NCI-H2081 (cell line): ENCODE measurements at places on chromosomes 11 and 22.
A peak's percentile ranks its signal among the peaks of the same experiment; 100 is the strongest.

DNA sequence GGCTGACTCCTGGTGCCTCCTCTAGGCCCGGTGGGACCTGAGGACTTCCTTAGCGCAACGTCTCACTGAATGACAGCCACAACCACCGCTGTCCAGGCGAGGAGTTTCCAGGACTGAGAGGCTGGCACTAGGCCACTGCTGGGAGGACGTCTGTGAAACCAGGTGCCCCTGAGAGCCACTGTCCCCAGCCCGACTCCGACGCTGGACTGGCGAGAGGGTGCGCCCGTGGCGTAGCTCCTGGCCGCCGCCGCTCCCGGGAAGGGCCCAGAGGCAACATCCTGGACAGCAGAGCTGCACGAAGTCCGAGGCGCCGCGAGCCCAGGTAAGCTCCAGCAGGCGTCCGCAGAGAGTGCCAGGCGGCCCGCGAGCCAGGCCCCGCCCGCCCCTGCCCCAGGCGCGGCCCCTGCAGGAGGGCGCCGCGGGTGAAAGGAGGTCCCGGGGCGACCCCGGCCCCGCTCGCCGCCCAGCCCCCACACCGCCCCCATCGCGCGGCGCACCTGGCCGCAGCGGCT is 525 bp downstream of the DGCR2 start:
- DNase-seq: no peak

- no peak for DNase-seq
Observed at GRCh38 chr11:59556917-59557348, 45.6 kb downstream of the OR4D9 start.

- DNase-seq: no peak
Observed at GRCh38 chr22:50179937-50180726, 5.6 kb upstream of the TRABD start.

DNA sequence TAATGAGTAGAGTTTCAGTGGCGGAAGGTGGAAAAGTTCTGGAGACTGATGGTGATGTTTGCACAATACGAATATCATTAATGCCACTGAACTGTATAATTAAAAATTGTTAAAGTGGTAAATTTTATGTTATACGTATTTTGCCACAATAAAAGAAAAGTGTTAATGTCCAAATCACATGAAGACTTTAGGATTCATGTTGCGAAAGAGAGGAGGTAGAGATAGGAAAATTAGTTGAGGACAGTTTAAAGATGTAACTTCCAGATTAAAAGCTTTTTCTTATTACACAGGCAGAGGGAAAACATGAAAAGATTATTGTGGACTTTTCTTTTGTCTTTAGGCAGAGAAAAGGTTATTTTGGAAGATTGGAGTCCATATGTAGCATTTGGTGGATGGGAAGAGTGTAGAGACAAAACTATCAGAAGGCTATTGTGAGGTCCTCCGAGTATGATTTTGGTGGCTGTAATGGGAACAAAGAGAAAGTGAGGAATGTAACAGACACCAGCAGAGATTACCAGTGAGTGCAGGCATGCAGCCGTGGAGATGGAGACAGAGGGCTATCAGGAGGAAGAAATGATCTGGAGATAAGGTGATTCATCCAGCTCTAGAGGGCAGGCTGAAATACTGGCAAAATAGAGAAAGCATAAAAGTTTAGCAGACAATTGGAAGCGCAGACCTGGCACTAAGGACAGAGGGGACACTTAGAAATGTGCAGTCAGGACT is 12.5 kb downstream of the VPS26B start:
- no peak for DNase-seq

GRCh38 chr22:23826510-23827350 is 12.1 kb downstream of the DERL3 start:
- DNase-seq: no peak

- no peak for DNase-seq
Observed at GRCh38 chr22:43471606-43472135, 59.9 kb downstream of the MPPED1 start.

DNA sequence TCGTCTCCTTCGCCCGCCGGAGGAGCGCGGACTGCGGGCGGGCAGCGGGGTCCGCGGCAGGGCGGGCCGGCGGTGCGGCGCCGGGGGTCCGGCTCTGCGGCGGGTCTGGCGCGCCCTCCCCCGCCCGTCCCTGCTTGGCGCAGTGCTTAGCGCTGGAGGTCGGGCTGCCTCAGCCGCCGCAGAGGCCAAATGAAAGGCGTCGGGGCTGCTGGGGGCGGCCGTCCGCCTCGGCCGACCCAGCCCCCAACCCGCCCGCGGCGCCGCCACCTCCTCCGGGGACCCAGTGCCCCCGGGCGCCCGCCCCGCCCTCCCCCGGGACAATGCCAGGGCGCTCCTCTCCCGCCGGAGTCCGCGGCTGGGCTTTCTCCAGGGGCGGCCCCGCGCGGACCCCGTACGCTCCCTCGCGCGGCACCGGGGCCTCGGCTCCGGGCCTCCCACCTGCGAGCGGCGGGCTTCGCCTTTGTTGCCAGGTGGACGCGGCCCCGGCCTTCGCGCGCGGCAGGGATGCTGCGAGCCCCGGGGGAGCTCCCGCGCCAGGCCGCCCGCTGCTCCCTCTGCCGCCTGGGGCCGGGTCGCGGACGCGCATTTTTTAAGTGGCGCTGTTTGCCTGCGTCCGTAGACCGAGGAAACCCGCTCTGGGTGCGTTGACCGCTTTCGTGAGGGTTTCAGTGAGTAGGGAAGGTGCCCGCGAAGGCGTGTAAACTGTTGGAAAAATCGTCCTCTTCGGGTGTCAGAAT is 583 bp downstream of the APLP2 start:
- peak; percentile 19 for DNase-seq

- no peak for DNase-seq
Observed at GRCh38 chr11:58742981-58743880, 11.5 kb upstream of the GLYAT start.

GRCh38 chr11:8225589-8226036 is 38.1 kb downstream of the LMO1 start:
- DNase-seq: peak; percentile 64

DNA sequence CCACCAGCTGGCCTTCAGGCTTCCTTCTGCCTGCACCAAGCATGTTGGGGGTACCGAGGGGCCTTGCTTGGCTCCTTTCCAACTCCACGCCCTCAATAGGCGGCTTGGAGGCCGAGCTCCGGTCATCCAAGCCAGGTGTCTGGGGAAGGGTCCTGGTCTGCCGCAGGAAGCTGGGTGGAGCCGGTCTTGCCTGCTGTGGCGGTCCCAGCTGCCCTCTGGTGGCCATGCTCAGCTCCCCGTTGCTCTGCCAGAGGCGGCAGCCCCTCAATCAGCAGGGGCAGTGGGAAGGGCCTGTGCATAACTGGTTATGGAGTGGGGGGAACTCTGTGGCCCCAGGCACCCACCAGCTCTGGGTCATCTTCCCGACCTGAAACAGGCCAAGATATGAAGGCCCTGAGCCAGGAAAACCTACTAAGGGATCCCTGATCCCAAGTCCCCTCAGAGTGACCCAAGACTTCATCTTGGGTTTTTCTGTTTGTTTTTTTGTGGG is 3.2 kb downstream of the ARVCF start:
- no peak for DNase-seq

DNA sequence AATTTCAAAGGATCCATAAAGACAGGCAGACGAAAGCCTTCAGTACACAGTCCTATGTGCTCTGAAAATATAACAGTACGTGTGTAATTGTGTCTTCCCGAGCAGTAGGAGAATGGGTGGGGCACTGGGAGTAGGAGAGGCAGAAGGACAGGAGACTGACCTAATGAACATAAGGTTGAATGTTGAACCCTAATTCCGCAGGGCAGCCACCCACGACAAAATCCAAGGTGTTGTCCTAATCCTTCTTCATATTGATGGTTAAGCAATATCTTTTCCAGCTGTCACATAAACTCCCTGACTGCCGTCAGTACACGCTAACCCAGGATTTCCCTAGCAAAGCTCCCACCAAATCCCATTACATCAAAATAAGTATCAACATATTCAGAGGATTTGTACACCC is 34.5 kb downstream of the SPATA19 start:
- no peak for DNase-seq

DNA sequence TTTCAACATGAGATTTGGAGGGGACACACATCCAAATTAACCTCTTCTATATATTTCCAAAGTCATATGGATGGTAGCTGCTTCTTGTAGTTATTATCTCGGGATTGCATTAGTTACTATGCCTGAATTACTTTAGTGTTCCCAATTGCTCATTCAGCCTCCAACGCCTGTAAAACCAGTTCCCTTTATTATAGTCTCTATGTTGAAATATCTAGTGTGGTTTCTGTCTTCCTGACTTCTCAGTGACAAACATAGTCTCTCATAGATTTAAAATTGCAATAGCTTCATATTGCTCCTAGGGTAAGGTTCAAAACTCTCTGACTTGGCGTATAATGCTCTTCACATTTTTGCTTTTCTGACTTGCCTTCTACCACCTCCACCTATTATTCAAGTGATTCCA is 366.4 kb downstream of the CASP12 start:
- DNase-seq: no peak

DNA sequence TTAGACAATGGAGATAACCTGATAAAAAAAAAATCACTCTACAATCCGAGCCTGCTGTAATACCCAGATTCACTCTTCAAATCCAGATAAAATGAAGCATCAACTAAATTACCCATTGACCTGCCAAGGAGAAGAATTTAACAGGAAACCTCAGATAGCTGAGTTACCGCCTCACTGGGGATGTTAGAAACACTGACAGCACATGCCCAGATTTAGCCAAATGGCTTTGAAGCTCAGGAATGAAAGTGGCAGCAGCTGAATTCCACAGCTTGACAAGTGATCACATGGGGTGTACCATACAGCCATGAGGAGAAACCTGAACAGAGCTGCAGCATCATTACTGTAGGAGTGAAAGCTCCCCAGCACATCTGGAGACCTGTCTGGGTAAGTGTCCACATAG is 807.6 kb downstream of the DLG2 start:
- DNase-seq: no peak

GRCh38 chr11:105168457-105168856 is 28.9 kb upstream of the CARD18 start:
- DNase-seq: no peak

- DNase-seq: no peak
Observed at GRCh38 chr11:123159183-123159857, 35.7 kb downstream of the CLMP start.

DNA sequence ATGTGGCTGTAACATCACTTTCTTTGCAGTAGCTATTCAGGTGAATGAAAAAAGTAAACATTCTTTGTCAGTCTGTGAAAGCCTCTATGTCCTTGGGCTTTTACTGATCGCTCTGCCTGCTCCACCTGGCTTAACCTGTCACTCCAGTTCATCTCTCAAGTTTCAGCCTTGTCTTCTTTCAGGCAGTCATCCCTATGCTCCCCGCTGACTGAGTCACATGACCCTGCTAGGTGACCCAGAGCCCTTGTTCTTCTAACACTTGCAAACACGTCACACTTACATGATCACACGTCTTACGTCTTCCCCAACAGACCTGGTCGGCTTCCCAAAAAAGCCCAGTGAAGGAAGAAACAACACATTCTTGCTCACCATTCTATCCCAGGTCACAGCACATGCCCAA is 499.3 kb upstream of the TENM4 start:
- no peak for DNase-seq

DNA sequence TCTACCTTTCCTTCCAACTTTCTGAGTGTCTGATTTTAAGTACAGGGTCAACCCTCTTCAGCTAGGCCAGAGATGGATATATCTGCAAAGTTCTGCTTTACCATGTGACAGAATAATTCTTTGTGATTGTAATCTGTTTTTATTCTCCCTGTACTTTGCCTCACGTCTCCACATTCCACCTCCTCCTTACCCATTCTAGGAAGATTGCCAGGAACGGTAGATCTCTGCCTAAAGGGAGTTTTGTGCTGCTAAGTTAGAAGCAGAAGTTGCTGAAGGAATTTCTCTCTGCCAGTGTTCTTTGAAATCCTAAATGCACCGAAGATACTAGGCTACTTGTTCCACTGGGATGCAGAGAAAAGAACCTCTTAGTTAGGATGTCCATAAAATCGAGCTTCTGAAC is 20.7 kb upstream of the FAM181B start:
- no peak for DNase-seq

DNA sequence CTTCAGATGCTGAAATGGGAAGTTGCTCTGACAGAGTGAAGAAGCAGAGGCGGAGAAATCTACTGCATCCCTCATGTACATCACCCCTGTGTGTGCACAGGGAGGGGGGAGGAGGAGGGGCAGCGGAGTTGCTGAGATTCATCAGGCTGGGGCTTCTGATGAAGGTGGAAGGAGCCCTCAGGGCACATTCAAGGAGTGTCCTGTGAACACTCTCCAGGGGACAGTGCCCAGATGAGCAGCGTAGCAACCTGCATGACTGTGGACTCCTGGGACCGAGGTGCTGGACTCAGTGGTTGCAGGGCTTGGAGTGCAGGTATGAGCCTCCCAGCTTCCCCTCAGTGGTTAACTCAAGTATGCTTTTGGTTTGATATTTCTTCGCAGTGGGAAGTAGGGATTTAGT is 257.8 kb upstream of the B3GAT1 start:
- no peak for DNase-seq

- no peak for DNase-seq
Observed at GRCh38 chr11:129973809-129974208, 28.8 kb downstream of the PRDM10 start.

GRCh38 chr11:128498721-128499245 is 88.6 kb downstream of the ETS1 start:
- DNase-seq: no peak
